GM23248 (cell line): ENCODE measurements at places on chromosomes 5 and 9. TPM values are rescaled to one million over a fixed set of nuclear protein-coding genes. Genes with fewer than 3 reads are reported as not detected.

The CDKN2B gene
- total RNA-seq: 5.3 and 10.6 TPM in 2 replicates

GRCh38 chr5:61586096-61587084 lies 254.3 kb downstream of the ZSWIM6 start:
- no peak for DNase-seq

GRCh38 chr5:121378559-121379359 lies 472.9 kb upstream of the FTMT start:
- DNase-seq: no peak

GRCh38 chr5:77208507-77209163 lies 1.8 kb upstream of the PDE8B start:
- DNase-seq: peak; percentile 19

GRCh38 chr5:65391591-65391990 lies 90.1 kb downstream of the ADAMTS6 start:
- DNase-seq: peak; percentile 52

GRCh38 chr5:78985725-78986223 lies 664 bp upstream of the ARSB start:
- DNase-seq: peak; percentile 70

DNA sequence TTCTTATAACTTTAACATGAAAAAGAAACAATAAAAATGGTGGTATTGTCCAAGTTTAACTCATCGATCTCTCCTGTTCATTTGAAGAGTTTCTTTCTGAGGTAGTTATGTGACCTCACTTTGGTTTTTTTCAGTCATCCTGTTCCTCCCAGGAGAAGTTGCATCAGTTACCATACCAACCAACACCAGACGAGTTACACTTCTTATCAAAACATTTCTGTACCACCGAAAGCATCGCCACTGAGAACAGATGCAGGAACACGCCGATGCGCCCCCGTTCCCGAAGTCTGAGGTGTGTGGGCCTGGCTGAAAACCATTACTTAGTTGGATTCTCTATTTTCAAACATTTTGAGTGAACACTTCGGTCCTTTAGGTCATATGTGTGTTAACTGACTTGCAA lies 96.3 kb downstream of the CD180 start:
- DNase-seq: no peak

GRCh38 chr9:136012651-136013050 lies 51.5 kb upstream of the UBAC1 start:
- no peak for DNase-seq

The NUTM2G gene
- not detected in 2 replicates for total RNA-seq

GRCh38 chr9:84659313-84659712 lies 10.2 kb upstream of the NTRK2 start:
- DNase-seq: no peak

DNA sequence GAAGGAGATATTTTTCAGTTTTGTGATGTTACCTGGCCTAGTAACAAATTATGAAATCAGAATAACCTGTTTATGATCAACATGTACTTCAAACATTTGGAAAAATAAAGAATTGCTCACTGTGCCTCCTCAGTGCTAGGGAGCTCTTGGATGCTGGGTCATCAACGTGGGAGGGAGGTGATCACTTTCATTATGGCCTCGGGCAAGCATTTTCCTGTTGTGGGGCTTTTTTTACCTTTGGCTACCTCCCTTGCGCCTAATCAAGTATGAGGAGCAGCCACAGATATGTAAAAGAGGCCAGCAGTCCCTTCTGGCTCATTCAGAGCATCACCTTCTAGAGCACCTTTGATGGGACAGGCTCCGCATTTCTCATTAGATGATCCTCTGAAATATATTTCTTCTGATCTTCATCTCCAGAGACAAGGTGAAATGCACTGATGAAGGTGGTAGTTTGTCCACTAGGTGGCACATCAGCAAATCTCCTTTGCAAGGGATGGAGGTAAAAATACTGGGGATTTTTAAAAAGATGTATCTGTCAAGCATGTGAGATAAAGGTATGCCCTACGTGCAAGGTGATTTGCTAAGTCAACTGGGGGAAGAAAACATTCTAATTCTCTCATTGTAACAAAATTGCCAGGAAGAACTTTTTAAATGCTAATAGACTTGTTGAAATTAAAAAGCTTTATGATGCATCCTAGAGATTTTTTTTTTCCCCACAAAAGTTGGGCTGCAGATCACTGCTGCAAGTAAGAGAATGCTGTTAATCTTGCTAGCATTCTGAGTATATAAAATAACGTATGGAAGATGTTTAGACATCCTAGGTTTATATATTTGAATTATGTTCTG lies 218.2 kb downstream of the MAST4 start:
- DNase-seq: peak; percentile 66

GRCh38 chr9:75228893-75229292 lies 140.6 kb downstream of the OSTF1 start:
- DNase-seq: no peak

DNA sequence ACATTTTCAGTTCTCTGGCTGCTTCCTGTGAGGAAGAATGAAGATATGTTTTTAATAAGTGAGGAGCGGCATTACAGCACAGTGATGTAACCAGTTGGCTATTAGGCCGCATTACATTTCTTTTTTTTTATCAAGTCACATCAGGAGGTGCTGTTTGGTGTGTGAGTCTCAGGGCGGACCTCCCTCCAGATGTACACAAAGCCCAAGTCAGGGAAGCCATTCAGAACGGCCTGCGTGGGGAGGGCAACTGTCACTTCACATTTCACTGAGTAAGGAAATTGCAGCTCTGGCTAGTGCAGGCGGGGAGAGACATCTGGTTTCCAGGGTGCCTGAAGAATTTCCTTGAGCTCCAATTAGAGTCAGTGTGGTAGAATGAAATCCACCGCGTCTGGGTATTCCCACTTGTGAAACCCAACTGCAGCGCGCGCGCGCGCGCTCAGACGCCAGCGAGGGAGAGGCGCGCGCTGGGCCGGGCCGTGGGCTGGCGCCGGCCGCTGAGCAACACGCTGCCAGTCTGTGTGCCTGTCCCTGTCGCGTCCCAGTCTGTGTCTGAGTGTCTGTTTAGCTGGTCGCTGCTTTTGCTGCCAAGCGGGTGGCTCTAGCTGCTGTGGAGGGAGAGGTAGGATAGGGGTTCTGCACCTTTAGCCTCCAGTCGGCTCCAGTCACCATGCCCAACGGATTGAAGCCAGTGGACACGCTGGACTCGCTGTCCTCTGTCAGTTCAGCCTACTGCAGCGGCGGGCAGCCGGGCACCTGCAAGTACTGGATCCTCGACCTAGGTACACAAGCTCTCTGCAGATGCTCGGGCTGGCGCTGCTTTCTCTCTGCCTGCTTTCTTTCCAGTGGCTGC lies 140.8 kb upstream of the OTULINL start:
- DNase-seq: peak; percentile 95

DNA sequence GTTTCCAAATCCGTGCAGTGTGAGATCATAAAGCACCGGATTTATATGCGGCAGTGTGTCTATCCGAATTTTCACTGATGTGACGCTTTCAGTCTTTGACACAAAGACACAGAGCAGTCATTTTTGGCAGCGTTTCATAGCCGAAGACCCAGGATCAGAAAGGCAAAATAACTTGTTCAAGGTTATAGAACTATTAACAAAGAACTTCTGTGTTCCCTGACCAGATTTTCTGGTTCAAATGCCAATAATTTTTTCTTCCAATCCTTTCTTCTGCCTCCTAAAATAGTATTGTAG lies 1.1 kb upstream of the MARCHF11 start:
- DNase-seq: no peak

- DNase-seq: no peak
Observed at GRCh38 chr5:101206534-101206933, 303.5 kb upstream of the ST8SIA4 start.

DNA sequence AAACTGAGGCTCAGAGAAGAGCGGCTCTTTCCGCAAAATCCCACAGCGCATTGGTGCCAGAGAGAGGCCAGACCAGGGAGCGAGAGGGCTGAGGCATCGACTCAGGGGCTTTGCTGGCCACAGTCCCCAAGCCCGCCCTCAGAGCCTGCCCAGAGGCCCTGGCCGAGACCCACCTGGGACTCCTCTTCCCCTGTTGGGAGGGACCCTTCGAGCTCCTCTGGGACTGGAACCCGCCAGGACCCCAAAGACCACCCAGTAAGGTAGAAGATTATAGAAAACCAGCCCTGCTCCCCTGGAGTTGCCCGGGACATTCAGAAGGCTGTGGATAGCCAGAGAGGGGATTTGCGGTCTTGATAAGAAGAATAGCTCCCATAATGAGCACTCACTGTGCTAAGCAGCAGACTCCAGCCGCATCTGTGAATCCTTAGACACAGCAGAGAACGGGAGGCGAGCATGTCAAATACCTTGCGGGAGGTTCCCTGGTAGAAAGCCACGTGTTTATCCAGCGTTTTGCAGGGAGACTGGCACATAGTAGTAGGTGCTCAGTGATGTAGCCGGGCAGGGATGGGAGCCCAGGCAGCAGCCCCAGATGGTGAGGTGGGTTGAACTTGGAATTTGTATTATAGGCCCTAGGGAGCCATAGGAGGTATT lies 651 bp upstream of the AK1 start:
- DNase-seq: no peak

- DNase-seq: no peak
Observed at GRCh38 chr9:136742591-136743391, at the start of gene LCN10. TSS of gene LCN10 (minus strand) at chr9:136742940. CDS start at chr9:136742903, 37 bp downstream.

GRCh38 chr9:98332405-98332831 lies 77.0 kb upstream of the TBC1D2 start:
- DNase-seq: no peak

The GABRA6 gene
- total RNA-seq: not detected in 2 replicates

GRCh38 chr5:22521521-22521920 lies 331.6 kb downstream of the CDH12 start:
- no peak for DNase-seq

GRCh38 chr9:89436963-89437625 lies 60.8 kb downstream of the SEMA4D start:
- no peak for DNase-seq

GRCh38 chr9:137270929-137271695 lies 6.4 kb upstream of the TOR4A start:
- no peak for DNase-seq

The DBH gene
- total RNA-seq: not detected in 2 replicates

GRCh38 chr5:115616472-115616871 lies 9.4 kb downstream of the TMED7 start:
- no peak for DNase-seq

The PAEP gene
- total RNA-seq: not detected in 2 replicates

The OR1J2 gene
- total RNA-seq: 0.22 TPM in 1 of 2 replicates, not detected in the other

GRCh38 chr9:98635374-98635773 lies 73.4 kb downstream of the GABBR2 start:
- peak; percentile 62 for DNase-seq

- DNase-seq: peak; percentile 59
Observed at GRCh38 chr9:121622387-121623203, 28.8 kb upstream of the DAB2IP start.

- DNase-seq: peak; percentile 87
Observed at GRCh38 chr5:143968071-143968878, 156.3 kb downstream of the HMHB1 start.

GRCh38 chr5:128201065-128201926 lies 117.7 kb downstream of the SLC12A2 start:
- DNase-seq: peak; percentile 85

DNA sequence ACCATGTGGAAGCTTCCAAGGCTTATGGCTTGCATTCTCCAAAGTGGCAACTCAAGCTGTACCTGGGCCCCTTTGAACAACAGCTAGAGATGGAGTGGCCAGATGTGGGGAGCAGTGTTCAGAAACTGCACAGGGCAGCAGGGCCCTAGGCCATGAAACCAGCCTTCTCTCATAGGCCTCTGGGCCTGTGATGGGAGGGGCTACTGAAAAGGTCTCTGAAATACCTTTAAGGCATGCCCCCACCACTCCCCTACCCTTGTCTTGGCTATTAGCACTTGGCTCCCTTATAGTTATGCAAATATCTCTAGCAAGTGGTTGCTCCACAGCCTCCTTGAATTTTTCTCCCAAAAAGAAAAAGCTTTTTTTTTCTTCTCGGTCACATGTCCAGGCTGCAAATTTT lies 1014.6 kb downstream of the DTWD2 start:
- no peak for DNase-seq

GRCh38 chr5:98994611-98995010 lies 65.8 kb upstream of the CHD1 start:
- DNase-seq: no peak

DNA sequence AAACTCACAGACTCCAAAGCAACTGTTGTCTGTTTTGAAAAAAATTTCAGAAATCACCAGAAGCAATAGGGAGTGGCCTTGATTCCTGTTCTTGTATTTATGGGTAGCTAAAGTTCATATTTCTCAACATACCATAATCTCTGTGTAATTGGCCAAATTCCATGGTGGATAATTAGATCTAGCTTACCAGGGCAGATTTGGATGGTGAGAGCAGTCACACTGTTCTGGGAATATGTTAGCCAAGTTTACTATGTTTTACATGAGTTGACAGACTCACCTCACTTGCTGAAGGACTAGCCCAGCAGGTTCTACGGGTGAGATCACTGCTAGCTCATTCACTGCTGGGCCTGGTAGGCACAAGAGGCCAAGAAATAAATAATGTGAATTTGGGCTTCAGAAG lies 32.7 kb upstream of the CDKN2B start:
- DNase-seq: peak; percentile 47

The GPRIN1 gene
- 4.3 and 4.8 TPM in 2 replicates for total RNA-seq

GRCh38 chr5:145316282-145316681 lies 518.9 kb downstream of the PRELID2 start:
- DNase-seq: no peak

The C8G gene
- not detected in 2 replicates for total RNA-seq

The PLPP7 gene
- 0.13 and 0.32 TPM in 2 replicates for total RNA-seq

GRCh38 chr5:5481206-5481605 lies 58.7 kb downstream of the ICE1 start:
- no peak for DNase-seq

The IL17B gene
- total RNA-seq: not detected in 2 replicates

DNA sequence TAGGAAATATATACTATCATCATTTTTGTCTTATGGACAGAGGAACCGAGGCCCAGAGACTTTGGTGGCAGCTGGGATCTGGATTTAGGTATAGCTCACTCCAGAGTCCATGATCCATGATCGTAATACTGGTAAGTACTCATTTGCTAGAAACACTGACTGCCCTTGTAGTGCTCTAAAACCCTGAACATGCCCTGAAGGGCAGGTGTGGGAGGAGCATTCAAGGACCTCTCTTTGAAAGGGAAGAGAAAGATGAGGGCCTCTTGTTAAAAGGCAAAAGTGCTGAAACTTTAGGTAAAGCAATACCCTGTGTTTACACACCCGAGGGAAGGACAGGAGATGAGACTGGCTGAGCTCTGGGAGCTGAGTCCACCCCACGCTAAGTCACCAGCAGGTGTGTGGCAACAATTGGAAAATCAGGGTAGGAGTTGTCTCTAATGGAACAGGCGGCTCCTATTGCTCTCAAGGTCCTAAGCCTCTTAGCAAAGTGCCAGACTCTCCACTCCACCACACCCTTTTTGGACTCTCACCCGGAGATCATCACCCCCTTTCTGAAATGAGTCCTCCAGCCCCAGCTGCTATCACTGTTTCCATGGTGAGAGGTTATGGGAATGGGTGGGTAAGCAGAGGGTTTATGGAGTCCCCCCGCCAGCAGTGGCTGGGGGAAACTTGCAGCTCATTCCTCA lies 34.8 kb downstream of the TRPC7 start:
- DNase-seq: no peak

- DNase-seq: no peak
Observed at GRCh38 chr5:132431632-132432031, 58.9 kb downstream of the IRF1 start.
